ENCODE measurements at places on chromosomes 2 and 18. TPM values are rescaled to one million over a fixed set of nuclear protein-coding genes. Genes with fewer than 3 reads are reported as not detected.

The CHRNG gene
- 77.7 TPM for total RNA-seq

DNA sequence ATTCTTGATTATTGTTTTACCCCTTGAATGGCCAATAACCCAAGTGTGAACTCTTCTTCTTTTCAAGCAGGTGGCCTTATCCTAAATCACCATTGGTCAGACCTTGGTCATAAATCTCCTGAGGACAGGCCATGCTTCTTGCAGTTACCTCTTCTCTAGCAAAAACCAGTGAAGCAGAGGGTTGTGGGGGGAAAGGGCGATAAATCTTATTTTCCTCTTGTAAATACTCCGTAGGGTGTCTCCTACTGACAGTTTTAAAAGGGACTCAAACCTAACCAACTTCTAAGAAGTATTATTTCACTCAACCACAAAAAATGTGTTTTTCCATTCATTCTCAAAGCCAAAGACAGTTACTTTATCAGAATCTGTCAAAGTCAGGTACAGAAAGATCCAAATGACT lies 168.1 kb upstream of the RMP24 start:
- DNase-seq, result no peak

DNA sequence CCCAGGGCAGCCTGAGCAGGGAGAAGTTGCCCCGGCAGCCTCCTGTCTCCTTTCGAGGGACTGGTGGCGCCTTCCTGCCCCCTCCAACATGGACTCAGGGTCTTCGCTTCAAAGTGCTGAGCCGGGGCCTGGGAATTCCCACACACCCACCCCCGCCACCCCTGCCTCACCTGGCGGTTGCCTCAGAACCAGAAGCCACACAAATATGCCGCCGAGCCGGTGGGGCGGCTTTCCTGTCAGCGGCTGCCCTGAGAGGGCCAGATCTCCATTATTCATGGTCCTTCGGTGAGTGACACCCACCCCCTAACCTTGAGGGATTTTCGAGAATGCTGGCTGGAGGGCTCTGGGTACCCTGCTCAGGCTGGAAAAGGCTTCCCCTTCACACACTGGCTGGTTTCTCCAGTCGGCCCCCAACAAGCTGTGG lies 71.7 kb downstream of the SMAD7 start:
- DNase-seq, result no peak

GRCh38 chr18:1958798-1959197 lies 612.5 kb downstream of the METTL4 start:
- no peak for DNase-seq

DNA sequence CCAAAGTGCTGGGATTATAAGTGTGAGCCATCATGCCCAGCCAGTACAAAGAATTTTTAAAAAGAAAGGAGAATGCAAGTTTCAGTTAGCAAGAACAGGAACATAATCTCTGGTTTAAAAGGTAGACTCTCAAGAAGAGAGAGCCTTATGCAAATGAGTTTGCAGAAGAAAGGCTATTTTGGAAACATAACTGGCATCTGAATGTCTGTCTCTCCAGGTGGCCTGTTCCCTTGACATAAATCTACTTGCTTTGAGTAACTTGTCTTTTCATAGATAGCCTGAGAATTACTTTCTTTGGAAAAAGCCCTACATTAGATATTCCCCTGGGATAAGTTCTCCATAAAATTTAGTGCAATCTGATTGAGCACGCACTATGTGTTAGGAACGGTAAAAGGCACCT lies 109.6 kb downstream of the ICOS start:
- no peak for DNase-seq

DNA sequence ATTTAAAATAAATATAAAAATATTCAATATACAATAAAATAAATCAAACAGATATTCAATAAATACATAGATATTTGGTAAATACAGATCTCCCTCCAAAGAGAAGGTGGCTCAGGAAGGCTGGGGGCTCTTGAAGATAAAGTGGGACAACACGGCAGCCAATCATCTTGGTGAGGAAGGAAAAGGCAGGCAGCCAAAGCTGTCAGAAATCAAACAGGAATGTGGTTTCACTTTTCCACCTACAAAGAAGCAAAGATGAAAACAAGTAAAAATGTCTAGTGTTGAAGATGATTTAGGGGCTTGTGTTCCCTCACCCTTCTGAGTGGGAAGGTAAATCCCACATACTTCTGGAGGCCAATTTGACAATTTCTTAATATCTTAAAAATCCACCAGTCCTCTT lies 85.7 kb downstream of the B3GNT2 start:
- DNase-seq, result no peak

DNA sequence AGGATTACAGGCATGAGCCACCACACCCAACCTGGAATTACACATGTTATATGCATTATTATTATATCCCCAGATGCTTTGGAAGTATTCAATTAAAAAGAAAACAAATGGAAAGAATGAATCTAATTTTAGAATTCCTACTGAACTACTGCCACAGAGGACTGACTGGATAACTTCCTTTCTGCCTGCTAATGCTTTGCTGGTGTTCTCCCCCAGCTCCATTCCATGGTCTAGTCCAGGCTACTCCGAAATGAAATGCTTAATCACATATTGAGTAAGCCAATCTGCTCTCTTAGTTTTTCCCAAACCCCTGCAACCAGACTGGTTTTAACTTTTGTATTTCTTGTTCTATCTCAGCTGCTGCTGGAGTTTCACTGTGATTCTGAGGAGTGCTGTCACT lies 519.1 kb downstream of the SOX11 start:
- DNase-seq, result peak; percentile 57
